ENCODE measurements at places on chromosomes 4 and X.

DNA sequence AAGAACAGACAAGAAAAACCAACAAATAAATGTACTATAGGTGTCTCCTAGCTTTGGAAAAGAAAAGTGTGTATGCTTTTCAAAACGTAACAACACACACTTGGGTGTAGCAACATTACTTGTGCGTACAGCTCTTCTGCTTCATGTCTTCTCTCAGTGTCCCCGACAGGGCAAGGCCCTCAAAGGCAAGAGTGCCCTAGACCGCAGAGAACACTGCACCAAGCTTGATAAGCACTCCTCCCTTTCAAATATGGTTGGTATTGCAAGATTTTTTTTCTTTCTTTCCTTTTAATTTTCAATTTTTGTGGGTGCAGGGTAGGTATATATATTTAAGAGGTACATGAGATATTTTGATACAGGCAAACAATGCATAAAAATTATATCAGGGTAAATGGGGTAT is 106.8 kb downstream of the EIF4E start:
- DNase-seq, result no peak

DNA sequence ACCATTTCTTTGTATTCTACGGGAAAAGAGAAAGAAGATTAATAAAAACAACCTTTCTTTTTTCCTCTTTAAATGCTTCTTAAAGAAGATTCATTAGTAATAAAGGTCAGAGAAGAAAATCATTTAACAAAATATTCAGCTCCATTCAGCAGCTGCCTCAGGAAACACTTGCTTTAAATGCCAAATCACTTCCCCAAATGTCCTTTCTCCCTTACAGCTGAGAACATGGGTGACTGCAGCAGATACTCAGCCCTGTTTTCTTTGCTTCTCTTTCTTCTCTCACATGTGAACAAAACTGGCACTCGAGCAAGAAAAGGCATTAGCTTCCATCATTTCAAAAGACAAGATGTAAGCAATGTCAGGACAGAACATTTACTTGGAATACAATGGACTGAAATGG is 120.2 kb downstream of the INPP4B start:
- no peak for DNase-seq

GRCh38 chr4:73822812-73823504 is 13.5 kb upstream of the CXCL6 start:
- DNase-seq, result no peak

- DNase-seq, result no peak
Measured at GRCh38 chr4:5891563-5892322, 1.1 kb downstream of the CRMP1 start.

DNA sequence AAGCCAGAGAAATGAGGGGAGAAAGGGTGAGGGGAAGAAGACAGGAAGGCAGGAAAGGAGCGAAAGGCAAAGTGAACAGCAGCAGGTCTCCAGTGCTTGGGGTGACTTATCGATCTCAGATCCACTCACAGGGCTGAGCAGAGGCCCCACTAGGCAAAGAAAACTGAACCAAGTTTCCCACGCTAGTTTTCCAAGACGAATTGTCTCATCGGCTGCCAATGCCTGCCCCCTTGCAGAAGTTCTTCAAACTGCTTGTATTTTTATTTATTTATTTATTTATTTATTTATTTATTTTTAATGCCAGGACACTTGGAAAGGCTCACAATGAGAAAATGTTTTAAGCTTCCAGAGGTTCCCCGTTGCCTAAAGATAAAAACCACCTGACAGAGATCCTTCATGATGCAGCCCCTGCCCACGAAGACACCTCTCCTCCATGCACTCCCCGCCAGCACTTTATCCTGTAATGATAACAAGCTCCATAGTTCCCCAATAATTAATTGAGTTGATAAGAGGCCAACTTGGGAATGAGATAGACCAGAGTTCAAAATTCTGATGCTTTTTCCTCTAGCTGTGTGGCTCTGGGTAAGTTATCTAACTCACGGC is 43.2 kb downstream of the QDPR start:
- peak; percentile 6 for DNase-seq

DNA sequence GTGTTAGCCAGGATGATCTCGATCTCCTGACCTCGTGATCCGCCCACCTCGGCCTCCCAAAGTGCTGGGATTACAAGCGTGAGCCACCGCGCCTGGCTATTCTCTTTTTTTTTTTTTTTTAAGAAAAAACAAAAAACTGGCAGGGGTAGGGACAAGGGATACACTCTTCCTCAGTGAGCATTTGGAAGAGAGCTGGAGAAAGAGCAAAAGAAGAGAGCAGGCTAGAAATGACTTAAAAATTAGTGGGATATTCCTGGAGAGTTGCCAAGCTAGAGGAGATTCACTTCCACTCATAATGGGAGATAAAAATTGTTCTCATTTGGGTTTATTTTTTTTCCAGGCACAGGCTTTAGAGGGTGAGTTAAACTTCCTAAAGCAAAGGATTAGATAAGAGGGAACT is 140.0 kb upstream of the SCML1 start:
- peak; percentile 8 for DNase-seq

- peak; percentile 62 for DNase-seq
Measured at GRCh38 chrX:136691028-136691809, 43.3 kb downstream of the CD40LG start.

DNA sequence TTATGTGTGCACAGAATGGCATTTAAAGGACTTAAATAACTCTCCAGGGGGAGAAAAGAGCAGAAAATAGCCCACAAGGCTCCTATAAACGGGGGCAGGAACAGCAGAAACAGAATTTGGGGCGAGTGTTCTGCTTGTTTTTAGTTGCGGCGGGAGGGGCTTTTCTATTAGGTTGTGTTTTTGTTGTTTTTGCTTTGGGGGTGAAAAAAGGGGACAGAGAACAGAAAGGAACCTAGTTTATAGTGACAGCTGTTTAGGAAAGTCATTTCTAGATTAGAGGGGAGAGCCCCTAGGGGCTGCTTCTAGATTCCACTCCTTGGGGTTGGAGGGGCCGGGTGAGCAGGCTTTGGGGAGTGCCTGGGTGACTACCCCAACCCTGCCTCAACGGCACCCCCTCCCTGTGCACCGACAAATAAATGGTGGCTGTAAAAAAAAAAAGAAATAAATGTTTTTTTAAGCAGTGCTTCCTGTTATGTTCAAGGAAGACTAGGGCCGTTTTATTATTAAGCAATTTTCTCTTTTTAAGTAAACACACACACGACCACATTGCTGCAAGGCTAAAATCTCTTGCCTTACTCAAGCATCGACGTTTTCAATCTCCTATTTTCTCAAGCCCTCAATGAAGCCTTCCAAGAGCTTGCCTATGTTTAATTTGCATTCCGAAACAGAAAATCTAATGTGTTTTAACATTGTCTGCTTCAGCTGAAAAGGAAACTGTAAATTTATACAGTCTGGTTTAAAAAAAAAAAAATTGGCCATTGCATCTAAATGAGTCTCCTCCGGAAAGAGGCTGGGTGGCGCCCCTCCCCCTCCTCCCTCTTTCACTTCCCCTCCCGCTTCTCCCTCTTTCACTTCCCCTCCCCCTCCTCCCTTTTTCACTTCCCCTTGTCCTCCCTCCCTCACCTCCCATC is 123.3 kb upstream of the TBL1X start:
- DNase-seq, result peak; percentile 76

DNA sequence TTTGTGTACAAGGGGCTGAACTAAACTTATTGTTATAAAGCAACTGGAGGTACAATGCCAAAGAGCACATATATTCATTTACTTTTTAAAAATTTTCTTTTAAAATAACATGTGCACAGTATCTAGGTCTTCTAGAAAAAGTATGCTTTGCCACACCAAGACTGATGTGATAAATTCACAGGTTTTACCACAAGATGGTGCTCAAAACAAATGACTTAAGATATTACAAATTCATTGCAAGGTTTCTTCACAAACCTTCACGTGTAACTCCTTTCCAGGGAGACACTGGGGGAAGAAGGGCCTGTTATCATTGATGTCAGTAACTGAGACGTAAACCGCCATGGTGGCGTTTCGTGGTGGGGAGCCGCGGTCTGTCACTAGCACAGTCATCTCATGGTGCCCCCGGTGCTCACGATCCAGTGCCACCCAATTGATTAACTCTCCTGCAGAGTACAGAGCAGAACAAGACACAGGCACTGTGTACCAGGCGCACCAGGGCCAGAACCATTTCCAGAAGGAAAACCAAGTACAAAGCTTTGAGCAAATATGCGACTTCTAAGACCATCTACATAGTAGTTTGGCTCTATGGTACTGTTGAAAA is 162.2 kb downstream of the DCHS2 start:
- peak; percentile 14 for DNase-seq

DNA sequence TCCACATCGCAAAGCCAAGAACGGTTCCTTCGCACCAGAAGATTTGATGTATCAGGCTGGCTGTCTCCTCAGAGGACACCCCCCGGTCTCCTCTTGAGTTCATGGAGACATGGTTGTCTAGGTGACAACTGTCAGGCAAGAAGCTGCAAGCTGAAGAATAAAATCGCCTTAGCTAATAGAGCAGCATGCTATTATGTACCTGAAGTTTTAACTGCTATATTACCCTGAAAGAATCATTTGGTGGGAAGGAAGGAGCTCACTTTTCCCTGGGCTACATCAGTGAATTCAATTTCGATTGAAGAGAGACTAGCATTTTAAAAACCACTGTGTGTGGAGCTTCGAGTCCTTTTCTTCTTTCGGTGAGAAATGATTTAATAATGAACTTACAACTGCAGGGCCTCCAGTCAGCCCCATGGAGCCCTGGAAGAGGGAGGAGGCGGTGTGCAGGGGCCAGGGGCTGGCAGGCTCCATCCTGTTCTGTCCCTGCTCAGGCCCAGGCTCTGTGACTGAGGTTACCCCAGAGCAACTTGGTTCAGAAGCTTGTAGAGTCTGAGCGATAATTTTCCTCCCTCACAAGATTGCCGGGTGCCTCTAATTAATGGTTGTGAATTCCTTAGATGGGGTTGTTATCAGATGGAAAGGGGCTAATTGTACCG is 191.3 kb downstream of the MID1IP1 start:
- no peak for DNase-seq

DNA sequence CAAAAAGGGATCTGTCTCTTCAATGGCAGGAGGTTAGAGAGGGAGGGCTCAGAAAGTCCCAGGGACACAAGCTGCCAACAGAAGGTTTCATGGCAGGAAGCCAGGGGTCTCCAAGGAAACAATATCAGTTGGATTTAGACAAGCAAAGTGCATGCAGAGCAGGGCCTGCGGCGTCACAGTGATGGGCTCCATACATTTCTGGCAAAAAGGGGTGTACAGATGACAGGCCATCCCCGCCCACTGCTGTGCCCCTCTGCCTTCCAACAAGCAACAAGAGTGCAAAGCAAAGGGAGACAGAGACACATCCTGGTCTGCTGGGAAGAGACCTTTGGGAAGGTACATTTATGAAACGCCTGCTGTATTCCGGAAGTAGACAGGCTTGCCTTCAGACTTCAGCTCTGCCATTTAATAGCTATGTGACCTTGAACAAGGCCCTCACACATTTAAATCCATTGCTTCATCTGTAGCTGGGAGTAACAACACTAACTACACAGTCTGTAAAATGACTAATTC is 121.2 kb downstream of the AFAP1 start:
- no peak for DNase-seq

GRCh38 chr4:93407493-93408275 is 420.9 kb upstream of the ATOH1 start:
- DNase-seq, result no peak

DNA sequence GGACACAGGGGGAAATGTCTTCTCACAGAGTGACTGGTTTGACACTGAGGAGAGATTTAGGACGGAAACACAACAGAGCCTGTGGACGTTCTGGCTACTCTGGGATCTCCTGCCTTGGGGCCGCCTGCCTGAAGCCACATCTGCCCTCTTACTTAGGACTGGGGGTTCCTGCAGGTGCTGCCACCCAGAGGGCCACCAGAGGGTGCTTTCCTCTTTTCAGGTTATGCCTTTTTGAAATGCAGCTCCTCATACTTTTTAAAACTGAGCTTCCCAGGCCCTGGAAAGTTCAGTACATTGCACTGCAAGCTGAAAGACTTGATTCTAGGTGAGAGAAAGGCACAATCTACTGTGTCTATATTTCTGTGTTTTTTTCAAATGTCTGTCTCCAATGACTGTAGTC is 92.2 kb upstream of the PGRMC2 start:
- DNase-seq, result no peak

DNA sequence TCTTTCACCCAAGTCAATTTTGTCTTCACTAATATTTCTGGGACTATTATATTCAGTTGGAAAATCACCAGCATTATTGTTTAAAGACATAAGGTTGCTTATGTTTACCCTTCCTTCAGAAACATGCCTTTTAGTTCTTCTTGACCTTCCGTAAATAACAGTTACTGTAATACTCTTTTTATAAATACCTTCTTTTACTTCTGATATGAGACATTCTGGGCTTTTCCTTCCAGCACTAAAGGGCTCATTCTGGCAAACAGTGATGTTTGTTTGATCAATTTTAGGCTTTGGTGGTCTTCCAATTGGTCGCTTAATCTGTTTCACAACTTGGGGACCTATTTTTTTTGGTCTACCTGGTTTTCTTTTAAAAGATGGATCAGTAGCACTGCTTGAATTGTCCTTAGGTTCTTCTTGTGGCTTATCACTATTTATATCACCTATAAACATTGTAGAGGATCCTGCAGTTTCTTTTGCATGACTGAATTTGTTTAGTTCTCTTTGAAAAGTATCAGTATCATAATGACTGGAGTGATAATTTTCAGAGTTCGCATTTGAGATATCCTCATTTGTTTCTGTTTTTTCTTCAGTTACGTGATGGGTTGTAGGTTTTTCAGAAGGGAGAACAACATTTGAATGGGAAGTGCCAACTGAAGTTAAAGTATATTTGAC is 64.8 kb downstream of the NCAPG start:
- no peak for DNase-seq

DNA sequence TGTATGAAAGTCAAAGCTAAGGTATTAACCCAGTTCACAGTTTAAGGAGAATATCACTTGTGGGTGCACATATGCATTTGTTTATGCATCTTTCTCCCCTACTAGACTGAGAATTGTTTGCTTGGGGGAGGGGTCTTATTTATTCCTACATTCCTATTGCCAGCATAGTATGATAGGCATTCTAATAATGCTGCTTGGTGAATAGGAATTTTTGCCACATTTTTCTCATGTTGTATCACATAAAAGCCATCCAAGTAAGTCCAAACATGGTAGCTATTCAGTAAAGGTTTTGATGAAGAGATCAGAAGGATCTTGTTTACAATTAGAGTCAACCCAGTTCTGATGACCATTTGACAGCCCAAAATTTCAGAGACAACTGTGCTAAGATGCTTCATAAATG is 48.6 kb downstream of the ASB9 start:
- DNase-seq, result no peak

- DNase-seq, result peak; percentile 82
Measured at GRCh38 chrX:46912098-46912602, at the start of gene JADE3. Gene JADE3, plus strand, starts transcription at chrX:46912421. Its CDS starts 72,474 bp downstream, at chrX:46984895.

GRCh38 chr4:29908276-29908675 is 811.9 kb upstream of the PCDH7 start:
- no peak for DNase-seq

- no peak for DNase-seq
Measured at GRCh38 chr4:56799161-56799759, 22.2 kb downstream of the SPINK2 start.

DNA sequence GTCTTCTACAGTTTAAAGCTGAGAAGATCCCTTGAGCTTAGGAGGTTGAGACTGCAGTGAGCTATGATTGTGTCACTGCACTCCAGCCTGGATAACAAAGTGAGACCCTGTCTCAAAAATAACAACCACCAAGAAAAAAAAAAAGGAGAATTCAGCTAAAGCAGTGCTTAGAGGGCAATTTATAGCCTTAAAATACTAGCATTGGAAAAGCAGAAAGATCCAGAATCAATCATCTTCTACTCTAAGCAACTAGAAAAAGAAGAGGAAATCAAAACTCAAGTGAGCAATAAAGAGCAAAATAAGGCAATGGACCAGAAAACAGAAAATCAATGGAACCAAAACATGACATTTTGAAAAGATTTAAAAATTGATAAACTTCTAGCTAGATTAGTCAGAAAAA is 639 bp upstream of the PI4K2B start:
- DNase-seq, result no peak

Measured in Caki2 (cell line).